Fibroblast of skin of right quadriceps (primary cell): ENCODE measurements at places on chromosomes 16 and 17.
A peak's percentile ranks its signal among the peaks of the same experiment; 100 is the strongest.

- DNase-seq = no peak
These were observed 26.0 kb downstream of the TBC1D16 start for GRCh38 chr17:80009391-80010282.

- DNase-seq = no peak
These were observed 52.7 kb downstream of the CENPV start for GRCh38 chr17:16300554-16300953.

GRCh38 chr17:40430272-40431230 is 12.7 kb upstream of the IGFBP4 start:
- no peak for DNase-seq

DNA sequence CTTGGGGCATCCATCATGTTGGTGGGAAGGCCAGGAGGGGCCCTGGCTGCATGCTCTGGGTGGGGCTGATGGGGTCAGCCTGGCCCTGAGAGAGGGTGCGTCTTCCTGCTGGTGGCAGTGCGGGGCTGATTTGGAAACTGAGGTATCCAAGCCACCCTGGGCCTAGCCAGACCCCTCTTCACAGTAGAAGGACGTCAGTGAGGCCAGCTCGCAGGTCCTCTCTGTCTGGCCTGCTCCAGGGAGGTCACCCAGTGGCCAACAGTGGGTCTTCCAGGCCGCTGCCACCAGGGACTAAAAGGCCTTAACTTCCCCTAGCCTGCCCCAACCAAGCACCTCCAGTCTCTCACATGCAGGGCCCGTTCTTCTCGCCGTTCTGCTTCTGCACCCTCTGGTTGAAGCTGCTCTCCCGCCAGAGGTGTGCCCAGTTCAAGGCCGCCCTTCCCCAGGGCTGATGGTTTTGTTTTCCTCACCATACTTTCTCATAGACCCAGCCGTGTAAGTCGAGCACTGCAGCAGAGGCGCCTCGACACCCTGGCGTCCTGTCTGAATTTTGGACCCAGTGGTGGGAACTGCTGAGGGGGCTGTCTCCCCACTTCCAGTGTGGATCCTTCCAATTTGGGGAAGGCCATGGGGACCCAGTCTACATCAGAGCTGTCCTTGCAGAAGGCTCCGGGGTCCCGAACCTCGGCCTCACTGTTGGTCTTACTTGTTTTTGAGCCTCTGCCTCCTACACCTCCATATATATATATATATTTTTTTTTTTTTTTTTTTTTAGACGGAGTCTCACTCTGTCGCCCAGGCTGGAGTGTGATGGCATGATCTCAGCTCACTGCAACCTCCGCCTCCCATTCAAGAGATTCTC is 42.9 kb upstream of the CDC42EP4 start:
- DNase-seq = no peak

- no peak for DNase-seq
These were observed 561.0 kb upstream of the ZFHX3 start for GRCh38 chr16:73608911-73609310.

DNA sequence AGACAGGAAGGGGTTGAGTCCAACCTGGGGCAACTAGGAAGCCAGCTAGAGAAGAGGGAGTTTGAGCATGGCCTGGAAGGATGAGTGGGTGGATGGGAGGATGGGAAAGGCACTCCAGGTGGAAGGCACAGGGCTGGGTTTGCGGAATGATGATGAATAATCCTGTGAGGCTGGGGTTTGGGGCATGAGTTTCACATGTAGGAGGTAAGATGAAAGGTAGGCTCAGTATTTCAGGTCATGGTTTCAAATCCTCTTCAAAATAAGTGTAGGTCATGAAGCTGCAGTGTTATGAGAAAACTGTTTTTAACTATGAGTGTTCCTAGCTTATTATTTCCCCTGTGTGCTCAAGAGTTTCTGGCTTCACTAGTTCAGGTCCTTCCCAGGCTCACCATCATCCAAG is 130.3 kb downstream of the SKAP1 start:
- no peak for DNase-seq

GRCh38 chr16:87836844-87837581 is 32.3 kb downstream of the SLC7A5 start:
- DNase-seq = no peak

DNA sequence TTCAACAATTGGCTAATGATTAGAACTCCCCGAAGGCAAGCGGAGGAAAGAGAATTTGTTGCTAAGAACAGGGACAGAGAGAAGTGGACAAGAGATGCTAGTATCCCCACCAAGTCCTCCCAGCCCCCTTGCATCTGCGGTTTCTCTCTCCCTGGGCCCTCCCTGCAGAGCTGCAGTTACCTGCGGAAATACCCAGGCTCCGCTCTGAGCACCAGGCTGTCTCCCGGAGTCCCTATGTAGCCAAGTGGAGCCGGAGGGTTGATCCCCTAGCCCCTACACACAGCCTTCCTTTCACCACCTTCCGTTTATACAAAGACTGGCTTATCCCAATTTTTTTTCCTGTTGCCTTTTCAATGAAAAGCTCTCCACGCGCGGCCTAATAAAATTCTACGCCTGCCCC is 834.4 kb downstream of the KCNJ2 start:
- no peak for DNase-seq

DNA sequence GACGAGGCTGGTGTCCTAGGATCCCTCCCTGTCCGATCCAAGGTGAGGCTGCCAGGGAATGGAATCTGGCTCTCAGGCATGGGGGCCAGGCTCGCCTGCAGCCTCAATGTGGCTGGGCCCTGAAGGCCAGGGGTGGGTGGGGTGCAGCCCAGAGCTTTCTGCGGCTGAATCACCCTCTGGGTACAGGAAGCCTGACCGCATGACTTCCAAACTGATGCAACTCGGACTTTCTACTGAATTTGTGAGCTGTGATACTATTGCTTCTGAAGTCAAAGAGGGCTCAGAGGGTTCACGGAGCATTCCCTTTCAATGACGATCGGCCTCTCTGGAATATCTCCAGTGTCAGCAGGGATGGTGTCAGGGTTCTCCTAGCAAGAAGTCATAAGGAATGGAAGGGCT is 123.7 kb downstream of the METRNL start:
- DNase-seq = peak; percentile 83

DNA sequence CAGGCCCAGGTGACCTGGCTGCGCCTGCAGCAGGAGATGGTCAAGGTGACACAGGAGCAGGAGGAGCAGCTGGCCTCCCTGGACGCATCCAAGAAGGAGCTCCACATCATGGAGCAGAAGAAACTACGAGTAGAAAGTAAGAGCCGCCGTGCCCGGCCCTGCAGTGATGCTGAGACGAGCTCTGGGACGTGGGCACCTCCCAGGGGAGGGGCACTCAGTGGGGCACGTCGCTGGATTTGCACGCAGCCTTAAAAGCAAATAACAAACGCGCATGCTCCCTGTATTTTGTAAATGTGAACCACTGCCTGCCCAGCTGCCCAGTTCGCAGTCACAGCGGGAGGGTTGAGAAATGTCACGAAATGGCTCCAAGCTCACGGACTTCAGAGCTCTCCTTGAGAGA is 15.3 kb upstream of the GAA start:
- DNase-seq = no peak

DNA sequence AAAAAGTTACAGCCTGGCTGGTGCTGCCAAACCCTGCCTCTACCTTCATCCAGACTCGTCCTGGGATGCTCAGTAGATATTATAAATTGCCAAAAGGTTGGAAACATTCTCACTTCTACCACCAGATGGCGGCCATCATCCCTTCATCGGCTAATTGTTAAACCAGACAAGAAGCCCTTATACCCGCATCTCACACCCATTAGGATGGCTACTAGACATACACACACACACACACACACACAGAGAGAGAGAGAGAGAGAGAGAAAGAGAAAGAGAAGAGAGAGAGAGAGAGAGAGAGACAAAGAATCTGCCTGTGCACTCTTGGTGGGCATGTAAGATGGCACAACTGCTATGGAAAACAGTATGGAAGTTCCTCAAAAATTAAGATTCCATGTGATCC is 15.0 kb upstream of the SCIMP start:
- peak; percentile 81 for DNase-seq

DNA sequence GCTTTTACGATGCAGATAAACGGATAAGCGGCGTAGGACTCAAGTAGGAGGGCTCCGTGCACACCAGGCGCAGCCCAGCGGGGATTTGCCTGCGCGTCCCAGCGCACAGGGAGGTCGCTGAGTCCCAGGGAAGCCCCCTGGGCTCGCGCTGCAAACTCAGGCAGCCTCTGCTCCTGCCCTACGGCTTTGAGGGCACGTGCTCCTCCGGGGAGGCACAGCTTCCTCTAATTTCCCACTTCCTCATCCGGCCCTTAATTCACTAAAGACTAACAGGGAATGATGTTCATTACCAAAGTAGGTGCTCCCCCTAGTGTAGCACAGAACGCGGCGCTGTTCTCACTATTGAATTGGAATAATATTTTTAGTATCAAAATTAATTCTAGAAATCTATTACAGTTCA is 825.4 kb downstream of the KCNJ18 start:
- no peak for DNase-seq

DNA sequence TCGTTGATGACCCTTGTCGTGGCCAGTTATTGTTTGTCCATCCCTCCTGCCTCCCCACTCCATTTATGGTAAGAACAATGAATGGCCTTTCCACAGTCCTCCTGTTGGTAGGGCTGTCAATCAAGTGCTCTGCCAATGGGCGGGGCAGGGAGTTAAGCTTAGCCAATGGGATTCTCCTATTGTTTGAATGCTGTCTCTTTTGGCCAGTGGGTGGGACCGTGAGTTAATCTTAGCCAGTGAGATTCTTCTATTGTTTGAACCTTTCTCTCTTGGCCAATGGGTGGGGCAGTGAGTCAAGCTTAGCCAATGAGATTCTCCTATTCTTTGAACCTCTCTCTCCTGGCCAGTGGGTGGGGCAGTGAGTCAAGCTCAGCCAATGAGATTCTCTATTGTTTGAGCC is 85.4 kb downstream of the IRX3 start:
- no peak for DNase-seq

DNA sequence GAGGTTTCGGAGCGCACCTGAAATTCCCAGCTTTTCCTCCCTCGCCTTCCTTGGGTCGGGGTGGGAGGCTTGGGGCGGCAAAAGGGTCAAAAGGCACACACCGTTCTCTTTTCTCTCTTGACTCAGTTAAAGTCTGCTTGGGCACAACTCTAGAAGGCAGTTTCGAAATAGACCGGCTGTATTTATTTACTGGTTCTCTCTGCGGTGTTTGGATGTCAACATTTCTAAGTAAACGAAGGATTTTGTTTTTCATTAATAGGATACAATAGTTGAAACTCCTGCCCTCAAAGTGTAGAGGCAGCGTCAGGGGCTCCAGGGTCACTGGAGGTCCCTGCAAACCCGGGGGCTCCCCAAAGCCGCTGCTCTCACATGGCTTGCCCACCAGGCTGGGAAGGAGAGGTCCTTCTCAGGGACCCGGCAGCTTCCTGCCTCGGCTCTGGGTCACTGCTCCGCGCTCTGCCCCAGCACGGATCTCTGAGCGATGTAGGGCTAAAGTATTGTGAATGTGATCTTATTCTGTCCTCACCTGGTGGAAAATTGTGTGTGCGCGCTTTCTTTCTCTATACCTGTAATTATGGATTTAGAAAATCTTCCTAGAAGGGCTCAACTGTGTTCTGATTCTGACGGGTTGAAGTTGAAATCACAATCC is 952 bp downstream of the BMERB1 start:
- DNase-seq = no peak

DNA sequence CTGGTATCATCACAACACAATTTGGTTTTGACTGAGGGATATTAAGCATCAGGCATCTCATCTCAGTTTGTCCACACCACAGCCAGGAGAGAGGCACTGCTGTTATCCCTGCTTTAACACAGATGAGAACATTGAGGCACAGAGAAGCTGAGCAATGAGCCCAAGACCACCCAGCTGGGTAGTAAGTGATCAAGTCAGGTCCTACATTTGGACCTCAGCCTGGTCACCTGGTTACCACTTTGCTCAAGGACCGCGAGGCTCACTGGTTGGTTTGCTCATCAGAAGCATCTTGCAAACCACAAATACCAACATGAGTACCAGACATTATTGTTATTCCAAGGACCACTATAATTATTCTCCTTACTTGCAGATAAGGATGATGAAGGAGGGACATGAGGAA is 245.5 kb downstream of the CBLN1 start:
- DNase-seq = no peak

GRCh38 chr17:42623271-42623670 is 13.8 kb downstream of the TUBG1 start:
- no peak for DNase-seq

- DNase-seq = no peak
These were observed 32.6 kb downstream of the RAI1 start for GRCh38 chr17:17713839-17714238.

DNA sequence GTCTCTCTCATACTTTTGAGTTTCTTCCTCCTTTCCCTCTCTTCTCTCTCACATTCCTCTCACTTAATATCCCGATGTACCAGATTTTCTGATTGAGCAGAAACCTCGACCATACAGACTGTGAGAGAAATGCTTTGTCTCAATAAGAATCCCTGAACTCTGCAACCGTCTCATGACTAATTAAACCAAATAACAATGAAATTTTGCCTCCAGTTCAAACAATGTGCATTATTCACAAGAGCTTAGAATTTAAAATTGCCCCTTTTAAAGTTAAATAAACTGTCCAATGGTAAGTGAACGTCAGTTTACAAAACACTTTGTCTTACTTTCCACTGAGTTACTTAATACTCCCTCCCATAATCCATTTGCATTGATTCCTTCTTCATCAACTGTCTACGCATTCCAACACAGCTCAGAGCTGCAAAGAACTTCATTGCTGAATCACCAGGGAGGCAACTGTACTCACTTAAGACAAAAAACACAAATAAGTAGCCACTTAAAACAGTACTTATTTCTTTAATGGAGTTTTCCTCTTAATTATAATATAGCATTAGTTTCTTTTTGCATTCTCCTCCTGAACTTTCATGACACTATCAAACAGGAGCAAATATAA is 4.9 kb downstream of the CDH11 start:
- DNase-seq = peak; percentile 48

- no peak for DNase-seq
These were observed 47.4 kb upstream of the LHX1 start for GRCh38 chr17:36889770-36890349.

DNA sequence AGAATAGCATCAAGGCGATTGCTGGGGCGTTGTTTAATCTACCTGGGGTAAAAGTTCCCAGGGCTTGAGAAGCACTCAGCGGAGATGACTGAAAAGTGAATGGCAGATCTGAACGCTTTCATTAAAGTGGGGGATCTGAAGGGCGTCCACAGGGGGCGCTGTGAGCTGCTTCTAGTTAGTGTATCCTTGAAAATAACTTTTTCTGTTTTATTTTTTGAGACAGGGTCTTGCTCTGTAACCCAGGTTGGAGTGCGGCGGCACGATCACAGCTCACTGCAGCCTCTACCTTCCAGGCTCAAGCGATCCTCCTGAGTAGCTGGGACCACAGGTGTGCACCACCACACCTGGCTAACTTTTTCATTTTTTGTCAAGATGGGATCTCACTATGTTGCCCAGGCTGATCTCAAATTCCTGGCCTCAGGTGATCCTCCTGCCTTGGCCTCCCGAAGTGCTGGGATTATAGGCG is 360.4 kb downstream of the SEC14L1 start:
- no peak for DNase-seq

GRCh38 chr16:8568231-8568617 is 22.1 kb downstream of the TMEM114 start:
- DNase-seq = no peak

- peak; percentile 49 for DNase-seq
These were observed 9.1 kb upstream of the METTL9 start for GRCh38 chr16:21590287-21590686.

GRCh38 chr16:66131895-66132294 is 234.6 kb upstream of the CDH5 start:
- peak; percentile 59 for DNase-seq
